ENCODE measurements at places on chromosomes 11 and 22.

- DNase-seq, result no peak
Measured at GRCh38 chr11:34886609-34887008, 29.6 kb downstream of the APIP start.

DNA sequence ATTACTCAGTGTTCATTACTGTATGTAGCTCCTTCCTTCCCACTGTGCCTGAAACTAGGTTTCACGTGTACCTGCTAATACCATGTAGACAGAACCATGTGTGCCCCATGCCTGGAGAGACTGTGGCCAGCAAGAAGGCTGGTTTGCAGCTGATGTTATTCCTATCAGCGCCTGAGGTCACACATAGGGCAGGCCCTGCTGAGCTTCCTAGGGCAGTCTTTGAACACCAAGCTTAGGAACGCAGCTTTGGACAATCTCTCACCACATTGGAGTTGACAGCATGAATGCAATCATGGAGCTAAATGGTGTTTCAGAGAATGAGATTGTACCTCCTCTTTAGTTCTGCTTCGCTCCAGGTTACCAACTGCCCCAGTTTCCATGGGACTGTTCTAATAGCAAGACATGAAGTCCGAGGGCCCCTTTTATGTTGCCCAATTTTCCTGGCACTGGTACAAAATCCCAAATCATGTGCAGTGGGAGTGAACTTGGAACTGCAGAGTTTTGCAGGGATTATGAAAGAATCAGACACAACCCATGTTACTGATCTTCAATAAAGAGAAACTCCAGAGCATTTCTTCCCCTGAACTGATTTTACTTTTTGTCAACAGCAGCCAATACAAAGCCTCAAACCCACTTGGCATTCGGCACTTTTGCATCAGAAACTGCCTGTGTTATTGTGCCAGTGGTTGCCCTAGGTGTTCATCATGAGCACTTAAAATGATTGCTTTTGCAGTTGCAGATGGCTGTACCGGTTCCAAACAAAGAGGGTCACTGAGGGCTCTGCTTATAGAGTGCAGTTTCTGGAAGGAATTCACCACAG, 154.2 kb upstream of the TTC12 start:
- DNase-seq, result no peak

DNA sequence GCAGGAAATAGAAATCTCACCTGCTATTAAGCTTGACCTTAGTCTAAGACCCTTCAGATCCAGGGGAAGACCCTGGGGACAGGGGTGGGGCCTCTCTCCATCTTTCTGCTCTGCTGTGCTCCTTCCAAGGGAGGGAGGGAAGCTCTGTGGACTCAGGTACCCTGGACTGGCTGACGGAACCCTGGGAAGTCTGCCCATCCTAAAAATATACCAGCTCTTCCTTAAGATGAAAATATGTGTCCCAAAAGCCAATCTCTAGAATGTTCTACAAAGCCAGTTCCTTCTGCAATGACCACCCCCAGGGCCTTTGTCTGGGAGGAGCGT, 73.7 kb downstream of the RTL6 start:
- DNase-seq, result no peak

GRCh38 chr11:11770921-11771486, 70.8 kb upstream of the USP47 start:
- DNase-seq, result no peak

DNA sequence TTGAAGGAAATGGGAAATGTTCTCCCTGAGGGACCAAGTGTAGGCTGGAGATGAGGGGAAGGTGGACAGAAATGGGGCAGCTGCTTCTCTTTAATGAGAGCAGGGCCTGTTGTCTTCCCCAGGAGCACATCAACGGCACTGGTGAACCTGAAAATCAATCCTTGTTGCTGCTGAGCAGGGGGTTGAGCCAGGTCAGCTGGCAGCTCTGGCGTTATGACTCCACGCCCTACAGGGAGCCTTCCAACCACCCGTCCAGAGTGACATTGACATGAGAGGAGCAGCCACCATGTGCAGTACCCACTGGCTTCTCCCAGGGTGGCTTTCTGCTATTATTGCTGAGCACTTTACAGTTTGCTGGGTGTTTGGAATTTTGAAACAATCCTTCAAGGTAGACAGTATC, 116.9 kb upstream of the LDLRAD3 start:
- DNase-seq, result no peak

DNA sequence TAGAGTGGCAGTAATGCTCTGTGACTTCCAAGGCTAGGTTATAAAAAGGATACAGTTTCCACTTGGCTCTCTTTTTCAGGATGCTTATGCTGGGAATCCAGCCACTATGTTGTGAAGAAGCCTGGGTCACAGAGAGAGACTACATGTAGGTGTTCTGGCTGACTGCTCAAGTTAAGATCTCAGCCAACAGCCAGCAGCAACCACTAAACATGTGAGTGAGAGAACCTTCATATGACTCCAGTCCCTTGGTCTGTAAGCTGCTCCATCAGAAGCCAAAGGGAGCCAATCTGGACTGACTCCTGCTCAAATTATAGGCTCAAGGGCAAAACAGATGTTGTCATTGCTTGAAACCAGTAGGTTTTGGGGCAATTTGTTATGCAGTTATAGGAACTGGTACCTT, 162.7 kb downstream of the MAML2 start:
- no peak for DNase-seq

GRCh38 chr22:20405291-20405930, 11.5 kb downstream of the ZNF74 start:
- no peak for DNase-seq

GRCh38 chr22:26744892-26745808, 87.8 kb downstream of the MIAT start:
- no peak for DNase-seq

DNA sequence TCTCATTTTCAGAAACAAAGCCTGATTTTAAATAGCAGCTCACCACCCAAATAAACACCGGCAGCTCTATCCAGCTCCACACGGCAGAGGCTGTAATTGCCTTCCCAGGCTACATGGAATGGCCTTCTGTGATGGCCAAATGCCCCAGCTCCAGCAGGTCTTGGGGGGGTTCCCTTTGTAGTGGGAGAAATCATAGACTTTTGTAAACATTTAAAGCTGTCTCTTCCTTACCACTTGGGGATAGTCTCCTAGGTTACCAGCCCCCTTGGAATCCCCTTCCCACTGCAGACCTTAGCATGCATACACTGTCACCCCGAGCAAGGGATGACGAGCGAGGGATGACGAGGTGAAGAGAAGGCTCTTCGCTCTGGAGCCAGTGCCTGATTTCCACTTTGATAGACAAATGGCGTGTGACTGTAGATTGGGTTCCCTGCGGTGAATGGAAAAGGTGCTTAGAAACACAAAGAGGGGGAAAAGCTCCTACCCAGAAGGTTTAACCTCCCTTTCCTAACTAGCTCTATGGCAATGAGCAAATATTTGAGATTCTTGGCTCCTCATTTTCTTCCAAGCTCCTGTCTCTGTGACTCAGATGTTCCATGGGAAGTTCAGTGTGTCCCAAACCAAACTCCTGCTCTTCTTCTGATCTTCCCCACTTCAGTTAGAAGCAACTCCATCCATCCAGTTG, 108.0 kb upstream of the CADM1 start:
- no peak for DNase-seq

GRCh38 chr22:24583221-24584165, 9.4 kb downstream of the LRRC75B start:
- DNase-seq, result no peak

DNA sequence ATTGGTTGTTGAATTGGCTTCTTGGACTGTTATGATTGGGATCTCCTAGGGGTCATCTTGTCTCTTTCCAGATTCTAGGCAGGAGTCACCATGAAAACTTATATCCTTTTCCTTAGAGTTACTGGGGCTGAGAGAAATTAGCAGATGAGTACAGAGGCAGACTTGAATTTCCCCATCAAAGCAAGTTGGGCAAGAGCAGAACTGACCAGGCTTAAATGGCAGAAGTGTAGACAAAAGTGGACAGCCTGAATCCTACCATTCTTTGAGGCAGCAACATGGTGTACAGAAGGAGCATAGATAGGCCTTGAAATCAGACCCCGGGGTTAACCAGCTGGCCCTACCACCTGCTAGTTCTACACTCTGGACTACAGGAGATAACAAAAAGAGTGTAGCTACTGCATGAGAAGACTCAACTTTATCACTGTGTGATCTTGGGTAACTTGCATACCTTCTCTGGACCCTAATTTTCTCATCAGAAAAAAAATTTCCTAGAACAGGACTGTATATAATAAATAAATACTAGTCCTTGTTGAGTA, 427.4 kb upstream of the CADM1 start:
- DNase-seq, result no peak

GRCh38 chr11:62398011-62398994, 20.5 kb upstream of the SCGB1A1 start:
- DNase-seq, result no peak

- DNase-seq, result no peak
Measured at GRCh38 chr22:24108073-24108472, 73.2 kb upstream of the SUSD2 start.

- no peak for DNase-seq
Measured at GRCh38 chr11:35463331-35463751, 44.0 kb upstream of the SLC1A2 start.

- DNase-seq, result no peak
Measured at GRCh38 chr11:65504674-65505465, 6.0 kb downstream of the MALAT1 start.

DNA sequence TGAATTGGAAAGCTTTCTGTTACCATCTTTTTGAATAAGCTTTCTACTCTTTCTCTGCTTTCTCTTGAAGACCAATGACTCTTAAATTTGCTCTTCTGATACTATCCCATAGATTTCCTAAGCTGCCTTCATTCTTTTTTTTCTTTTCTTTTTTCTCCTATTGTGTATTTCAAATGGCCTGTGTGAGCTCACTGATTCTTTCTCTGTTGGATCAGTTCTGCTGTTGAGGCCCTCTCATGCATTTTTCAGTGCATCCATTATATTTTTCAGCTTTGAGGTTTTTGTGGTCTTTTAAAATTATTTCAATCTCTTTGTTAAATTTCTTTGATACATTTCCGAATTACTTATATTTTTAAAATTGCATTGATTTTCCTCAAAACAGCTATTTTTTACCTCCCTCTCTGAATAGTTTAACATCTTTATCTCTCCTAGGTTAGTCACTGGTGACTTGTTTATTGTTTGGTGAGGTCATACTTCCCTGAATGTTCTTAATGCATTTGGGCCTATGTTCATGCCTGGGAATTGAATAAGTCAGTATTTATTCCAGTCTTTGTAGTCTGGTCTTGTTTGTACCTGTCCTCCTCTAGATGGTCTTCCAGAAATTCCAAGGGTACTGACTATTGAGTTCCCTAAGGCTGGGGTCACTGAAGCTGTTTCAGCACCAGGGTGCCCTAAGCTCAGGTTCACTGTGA, 110.6 kb upstream of the SERPIND1 start:
- DNase-seq, result no peak

DNA sequence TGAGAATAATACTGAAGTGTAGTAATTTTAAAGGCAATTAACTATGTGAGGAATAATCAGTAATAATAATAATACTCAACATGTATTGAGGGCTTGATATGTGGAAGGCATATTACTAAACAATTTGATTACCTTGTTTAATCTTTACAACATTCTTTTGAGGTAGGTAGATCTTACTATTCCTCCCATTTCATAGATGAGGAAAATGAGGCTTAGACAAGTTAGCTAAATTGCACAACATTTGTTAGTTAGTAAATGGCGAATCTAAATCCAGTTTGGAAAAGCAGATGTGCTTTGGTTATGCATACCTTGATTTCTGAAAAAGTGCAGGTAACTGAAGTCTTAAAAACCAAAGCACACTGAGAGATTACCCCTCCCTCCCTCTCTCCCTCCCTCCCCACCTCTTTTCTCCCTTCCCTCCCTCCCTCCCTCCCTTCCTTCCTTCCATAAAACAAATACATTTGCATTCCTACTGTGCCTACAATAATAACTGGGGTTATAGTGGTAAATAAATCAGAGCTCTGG, 93.1 kb upstream of the MTMR2 start:
- DNase-seq, result no peak

GRCh38 chr22:49155770-49156580, 671.7 kb downstream of the BRD1 start:
- DNase-seq, result no peak

All from stimulated activated CD8-positive, alpha-beta memory T cell treated with anti-CD3 and anti-CD28 coated beads, Interleukin-15, amount 100 ng/mL, for 24 hours (primary cell).